ENCODE measurements at places on chromosomes 3 and 15.

- no peak for DNase-seq
Observed at GRCh38 chr3:108947855-108948254, 5.8 kb downstream of the GUCA1C start.

DNA sequence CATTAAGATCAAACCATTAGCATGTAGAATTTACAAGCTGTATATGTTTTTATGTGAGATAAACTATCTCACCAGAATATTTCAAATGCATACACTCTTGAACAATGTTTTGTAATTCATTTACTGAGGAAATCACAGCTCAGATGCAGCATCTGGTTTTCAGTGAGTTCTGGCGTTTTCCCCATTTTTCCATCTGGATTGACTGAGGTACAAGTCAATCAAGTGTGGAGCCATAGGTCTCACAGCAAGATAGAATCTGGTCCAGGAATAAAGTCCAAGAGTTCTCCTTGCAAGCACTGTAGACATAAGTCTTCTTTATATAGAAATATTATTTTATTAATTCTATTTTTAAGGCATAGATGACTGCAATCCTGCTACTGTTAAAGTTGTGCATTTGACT is 219.3 kb downstream of the ZBBX start:
- no peak for DNase-seq

- no peak for DNase-seq
Observed at GRCh38 chr3:42398080-42398479, 12.3 kb downstream of the LYZL4 start.

- DNase-seq = no peak
Observed at GRCh38 chr3:33050071-33050653, 46.8 kb downstream of the GLB1 start.

DNA sequence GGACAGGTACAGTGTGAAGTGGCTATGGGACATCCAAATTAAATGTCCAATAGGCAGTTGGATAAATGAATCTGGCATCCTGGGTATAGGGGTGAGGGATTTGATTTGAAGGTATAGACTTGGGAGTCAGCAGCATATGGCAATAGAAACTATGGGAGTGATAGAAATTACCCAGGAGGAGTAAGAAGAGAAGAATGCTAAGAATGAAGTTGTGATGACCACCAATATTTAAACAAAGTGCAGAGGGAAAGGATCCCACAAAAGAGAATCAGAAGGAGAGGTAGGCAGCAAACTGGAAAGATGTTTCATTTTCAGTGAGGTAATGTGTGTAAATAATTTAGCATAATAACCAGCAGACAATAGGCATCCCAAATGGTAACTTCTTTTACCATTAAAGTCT is 13.8 kb upstream of the MSL2 start:
- DNase-seq = no peak

DNA sequence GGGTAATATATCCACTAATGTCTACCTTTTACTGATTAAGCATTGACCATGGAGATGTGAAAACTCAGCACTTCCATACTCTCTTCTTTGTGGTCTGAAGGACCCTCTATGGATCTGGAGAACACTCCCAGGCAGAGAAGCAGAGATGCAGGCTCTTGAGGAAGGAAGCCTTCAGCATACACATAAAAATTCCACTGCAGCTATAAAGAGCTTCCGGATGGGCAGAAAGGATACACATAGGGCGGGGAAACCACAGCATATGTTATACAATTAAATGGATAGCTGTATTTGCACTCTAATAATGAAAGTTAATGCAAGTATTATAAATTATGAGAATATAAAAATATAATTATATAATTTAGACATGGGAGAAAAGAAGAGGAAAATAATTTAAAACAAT is 1258.2 kb upstream of the ALCAM start:
- no peak for DNase-seq

GRCh38 chr3:113898892-113899291 is 48.9 kb upstream of the ZDHHC23 start:
- DNase-seq = no peak

- no peak for DNase-seq
Observed at GRCh38 chr15:51094606-51095569, at the start of gene TNFAIP8L3. Gene TNFAIP8L3 (minus strand): TSS chr15:51094906. CDS start chr15:51094595, 311 bp downstream.

DNA sequence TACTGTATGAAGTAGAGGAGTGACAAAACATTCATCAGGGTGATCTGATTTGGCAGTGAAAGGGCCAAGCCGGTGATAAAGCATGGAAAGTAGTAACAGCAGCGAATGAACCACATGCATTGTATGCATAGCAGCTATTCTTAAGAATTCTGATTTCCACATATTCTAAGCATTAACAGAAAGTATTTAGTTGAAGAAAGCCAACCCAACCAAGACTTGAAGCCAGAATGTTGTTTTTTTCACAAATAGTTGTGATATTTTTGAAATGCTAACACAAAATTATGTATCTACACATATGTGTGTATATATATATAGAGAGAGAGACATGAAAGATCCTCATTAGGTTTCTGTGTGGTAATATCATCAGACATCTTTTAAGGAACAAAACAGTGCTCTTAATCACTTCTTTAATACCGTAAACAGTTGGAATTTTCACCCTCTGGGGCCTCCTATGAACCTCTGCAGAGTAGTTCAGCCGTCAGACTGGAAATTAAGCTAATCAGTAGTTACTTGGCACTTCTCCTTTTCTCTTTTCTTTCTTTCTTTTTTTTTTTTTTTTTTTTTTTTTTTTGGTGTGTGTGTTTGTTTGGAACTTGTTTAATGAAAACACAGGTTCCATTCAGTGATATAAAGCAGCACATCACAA is 139.6 kb downstream of the CMSS1 start:
- no peak for DNase-seq

DNA sequence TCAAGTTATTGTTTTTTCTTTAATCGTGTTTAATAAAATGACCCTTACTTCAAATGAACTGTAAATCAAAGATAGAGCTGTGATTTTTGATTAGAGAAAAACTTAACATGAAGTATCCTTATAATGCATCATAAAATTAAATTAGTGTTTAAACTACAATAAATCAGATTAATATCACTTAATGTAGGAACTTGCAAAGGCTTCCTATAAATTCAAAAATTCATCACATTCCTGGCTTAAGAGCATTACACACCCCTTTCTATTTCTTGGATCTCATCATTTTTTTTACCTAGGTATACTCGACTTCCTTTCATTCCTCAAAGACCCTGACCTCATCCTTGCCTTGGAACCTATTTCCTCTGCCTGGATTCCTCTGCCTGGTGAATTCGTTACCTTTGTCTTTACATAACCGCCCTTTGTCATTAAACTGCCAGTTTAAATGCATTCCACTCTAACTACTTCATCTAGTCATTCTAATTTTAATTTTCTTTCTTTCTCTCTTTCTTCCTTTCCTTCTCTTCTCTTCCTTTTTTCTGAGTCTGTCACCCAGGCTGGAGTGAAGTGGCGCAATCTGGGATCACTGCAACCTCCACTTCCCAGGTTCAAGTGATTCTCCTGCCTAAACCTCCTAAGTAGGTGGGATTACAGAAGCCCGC is 1244.5 kb downstream of the OTOL1 start:
- DNase-seq = no peak

DNA sequence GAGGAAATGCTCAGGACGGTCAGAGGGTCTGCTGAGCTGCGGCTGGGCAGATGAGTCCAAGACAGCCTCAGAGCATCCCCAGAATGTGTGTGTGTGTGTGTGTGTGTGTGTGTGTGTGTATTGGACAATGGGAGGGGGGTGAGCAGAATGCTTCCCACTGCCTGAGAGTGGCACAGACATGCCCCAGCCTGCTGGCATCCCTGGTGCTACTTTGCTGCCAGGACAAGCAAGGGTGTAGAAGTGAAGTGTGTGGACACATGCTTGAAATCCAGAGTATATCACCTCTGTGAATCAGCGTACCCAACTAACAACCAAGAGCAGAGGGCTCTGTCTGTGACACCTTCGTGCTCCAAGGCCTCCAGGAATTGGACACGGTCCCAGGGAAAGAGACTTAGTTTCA is 76.3 kb downstream of the SLC9A9 start:
- no peak for DNase-seq

DNA sequence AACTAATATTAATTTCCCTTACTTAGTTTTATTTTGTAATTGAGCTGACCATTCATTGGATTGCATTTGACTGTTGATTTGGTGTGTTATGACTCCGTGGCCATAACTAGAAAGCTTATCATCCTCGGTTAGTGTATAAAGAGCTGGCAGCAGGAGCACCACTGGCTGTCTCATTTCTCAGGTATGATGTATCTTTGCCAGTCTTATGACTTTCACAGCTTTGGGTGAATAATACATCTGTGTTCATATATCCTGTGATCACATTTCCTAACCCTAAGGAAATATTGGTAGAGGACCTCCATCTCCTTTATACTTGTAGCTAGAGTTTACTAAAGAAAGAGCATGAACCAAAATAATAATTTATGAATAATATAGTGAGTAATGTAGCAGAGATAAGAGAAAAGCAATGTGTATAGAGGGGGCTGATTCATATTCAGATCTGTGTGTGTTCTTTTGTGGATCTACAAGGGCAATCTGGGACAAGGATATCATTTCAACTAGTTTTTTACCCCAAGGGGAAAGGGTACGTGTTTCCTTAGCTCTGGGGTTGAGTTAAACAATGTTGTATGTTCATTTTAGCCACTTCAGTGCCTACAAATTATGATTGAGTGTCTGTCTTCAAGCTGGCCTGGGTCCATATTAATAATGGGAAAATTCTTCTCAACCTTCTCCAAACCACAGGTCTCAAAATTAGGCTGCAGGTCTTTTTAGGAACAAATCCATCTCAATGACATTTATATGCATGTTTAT is 901.7 kb downstream of the NTRK3 start:
- no peak for DNase-seq

GRCh38 chr3:156649681-156650080 is 24.7 kb upstream of the TIPARP start:
- no peak for DNase-seq

DNA sequence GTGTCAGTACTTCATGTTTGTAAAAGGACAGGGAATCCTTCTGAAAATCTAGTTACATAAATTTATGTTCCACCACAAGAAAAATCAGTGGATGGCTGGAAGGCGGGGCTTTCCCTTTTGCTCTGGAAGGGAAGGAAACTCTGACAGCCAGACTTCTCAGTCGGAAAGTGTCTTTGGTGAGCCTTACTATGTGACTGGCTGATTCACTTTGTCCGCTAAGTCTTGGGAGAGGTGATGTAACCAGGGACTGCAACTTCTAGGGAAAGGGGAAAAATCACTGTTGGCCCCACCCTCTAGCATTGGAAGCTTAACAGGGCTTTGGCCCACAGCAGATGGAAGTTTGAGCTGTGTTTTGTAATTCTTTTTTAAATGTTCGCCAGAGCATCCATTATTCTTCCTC is 281.4 kb upstream of the CTDSPL start:
- no peak for DNase-seq

DNA sequence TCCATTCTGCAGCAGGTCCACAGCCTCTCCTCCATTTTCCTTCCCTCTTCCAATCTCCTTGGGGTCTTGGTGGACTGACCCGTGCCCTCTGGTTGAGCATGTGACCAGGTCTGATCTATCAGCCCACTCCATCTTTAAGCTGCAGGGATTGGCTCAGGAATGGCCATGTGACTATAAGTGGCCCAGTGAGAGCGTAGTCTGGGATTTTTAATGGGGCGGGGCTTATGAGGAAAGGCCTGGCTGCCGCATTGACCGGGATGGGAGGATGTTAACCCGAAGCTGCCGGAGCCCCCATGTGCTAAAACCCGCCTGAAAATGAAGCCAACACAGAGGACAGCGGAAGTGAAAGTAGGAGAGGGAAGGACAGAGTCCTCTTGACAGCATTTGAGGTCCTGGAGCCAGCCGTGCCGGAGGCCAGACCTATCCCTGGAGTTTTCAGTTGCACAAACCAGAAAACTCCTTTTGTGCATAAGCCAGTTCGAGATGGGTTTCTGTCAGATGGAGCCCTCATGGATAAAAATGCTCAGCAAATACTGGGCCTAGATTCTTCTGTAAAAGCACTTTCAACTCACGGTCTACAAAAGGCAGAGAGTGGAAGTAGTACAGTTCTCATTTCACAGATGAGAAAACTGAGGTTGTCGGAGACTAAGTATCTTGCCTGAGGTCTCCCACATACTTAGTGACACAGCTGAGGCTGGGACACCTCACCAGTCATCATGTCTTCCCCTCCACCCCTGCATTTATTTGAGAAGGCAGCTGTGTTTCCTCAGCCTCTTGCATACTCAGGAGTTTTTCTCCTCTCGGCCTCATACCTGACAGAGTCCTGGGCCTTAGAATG is 61.9 kb downstream of the ATP2B2 start:
- DNase-seq = no peak

DNA sequence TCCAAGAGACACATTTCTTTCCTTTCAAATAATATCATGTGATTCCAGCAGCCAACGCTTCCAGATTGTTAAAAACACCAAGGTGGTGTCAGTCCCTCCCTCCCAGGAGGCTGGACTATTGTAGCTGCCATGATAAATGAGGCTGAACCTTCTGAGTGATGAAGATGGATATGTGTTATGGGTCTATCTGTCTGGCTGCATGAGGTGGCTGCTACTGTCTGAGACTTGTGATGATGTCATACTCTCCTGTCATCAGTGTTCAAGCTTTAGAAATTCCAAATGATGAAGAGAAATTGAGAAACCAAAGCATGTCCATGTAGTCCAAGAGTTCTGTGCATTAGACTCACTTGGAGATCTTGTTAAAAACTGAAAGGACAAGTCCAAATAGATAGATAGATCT is 683.0 kb downstream of the NTRK3 start:
- no peak for DNase-seq

DNA sequence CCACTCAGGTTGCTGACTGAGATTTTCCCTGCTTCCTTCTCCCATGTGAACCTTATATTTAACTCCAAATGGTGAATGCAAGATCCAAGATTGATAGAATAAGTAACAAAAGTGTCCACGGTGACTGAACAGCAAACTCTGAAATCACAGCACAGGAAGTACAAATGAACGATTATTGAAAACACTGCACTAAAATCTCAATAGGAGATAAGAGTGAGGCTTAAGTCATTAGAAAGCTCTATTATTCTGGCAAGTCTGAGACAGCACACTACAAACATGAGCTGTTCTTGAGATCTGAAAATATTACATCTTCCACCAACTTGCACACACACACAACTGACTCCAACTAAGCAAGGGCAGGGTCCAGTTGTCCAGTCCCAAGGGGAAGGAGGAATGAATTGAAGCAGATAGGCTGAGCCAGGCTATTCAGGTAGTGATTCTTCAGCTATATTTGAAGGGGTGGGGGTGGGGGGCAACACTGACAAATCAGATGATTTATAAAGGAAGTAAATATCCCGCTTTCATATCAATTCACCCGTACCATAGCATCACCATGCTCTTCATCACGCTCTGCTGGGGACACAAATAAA is 2.9 kb downstream of the ZNF385D start:
- DNase-seq = no peak

GRCh38 chr3:54870423-54870822 is 57.4 kb downstream of the LRTM1 start:
- no peak for DNase-seq

DNA sequence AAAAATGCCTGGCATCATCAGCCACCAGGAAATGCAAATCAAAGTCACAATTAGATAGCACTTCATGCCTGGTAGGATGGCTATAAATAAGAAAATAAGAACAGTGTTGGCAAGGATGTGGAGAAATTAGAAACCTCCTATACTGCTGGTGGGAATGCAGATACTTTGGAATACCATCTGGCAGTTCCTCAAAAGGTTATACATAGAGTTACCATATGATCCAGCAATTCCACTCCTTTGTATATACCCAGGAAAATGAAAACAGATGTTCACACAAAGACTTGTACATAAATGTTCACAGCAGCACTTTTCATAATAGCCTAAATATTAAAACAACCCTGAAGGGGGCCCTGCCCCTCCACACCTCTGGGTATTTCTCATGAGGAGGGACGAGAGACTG is 13.7 kb downstream of the ACSBG1 start:
- DNase-seq = no peak
